ENCODE measurements at places on chromosomes 13 and 19. TPM values are rescaled to one million over a fixed set of nuclear protein-coding genes. Genes with fewer than 3 reads are reported as not detected.
A peak's percentile ranks its signal among the peaks of the same experiment; 100 is the strongest.

- H3K4me1 ChIP-seq: peaks cover 14% of the 10 kb centered on the region
- H3K27me3 ChIP-seq: no peaks in the 10 kb centered on the region
- peak overlapping the region; percentile 21 for H3K4me3 ChIP-seq
These were observed 19.0 kb downstream of the EPS8L1 start for GRCh38 chr19:55094456-55095259.

DNA sequence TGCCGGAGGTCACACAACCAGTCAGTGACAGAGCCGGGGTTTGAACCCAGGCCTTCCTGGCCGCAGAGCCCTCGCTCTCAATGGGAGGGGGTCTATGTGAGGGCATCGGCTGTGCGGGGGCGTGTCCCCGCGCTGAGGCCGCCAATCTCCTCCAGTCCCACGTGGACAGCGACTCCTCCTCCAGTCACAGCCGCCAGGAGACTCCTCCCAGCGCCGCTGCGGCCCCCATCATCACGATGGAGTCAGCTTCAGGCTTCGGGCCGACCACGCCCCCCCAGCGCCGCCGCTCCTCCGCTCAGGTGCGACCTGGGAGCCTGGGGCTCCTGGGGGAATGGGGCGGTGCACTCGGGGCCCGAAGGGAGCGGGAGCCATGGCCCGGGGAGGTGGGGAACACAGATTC is 6.0 kb downstream of the SPRED3 start:
- H3K4me3 ChIP-seq: peak overlapping the region; percentile 58
- peaks cover 49% of the 10 kb centered on the region for H3K27me3 ChIP-seq
- H3K4me1 ChIP-seq: peaks cover 14% of the 10 kb centered on the region

DNA sequence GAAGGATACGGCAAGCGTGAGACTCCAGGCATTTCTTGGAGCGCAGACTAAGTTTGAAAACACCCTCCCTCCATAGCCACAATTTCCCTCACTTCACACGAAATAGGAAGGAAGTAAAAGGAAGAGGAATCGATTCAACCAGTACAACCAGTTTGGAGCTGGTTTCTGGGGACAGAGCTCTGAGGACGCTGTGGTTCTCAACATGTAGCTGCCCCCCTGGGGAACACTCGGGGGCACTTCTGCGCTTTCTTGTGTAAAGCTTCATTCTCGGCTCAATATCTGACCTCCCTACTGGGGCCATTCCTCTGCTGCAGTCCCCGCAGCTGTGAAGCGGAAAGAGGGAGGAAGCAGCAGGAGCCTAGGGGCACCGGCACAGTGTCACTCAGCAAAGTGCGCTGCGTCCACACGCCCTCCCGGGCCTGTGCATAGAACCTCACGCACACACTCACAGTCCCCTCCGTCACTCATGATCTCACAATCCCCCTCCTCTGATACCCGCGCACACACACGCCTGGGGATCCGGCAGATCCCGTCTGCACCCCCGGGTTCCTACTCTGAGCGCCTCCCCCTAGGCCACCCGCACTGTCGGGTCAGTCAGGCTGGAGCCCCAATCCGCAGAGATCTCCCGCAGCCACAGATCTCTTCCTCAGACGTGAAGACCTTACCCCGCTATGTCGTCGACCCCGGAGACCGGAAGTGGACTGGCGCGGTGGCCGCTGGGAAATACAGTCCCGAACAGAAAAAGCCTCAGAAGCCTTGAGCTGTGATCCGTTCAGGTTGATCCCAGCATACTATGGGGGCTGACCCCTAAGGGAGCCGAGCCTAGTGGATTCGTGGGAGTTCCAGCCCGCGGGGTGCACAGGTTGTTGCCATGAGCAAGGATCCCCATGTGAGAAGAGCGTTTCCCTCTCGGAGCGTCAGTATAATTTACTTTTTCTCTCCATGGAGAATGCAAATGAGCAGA is at the start of gene ZNF780A:
Gene ZNF780A (minus strand): TSS at position 703 of the 964 bp plus-strand sequence. CDS start 6,190 bp downstream, outside the sequence.
- DNase-seq: peak; percentile 91
- H3K4me3 ChIP-seq: peak within 1 kb of the TSS; percentile 92
- no peaks in the 10 kb centered on the region for H3K27me3 ChIP-seq
- peaks cover 7% of the 10 kb centered on the region for H3K4me1 ChIP-seq
- H3K27ac ChIP-seq: peak within 1 kb of the TSS; percentile 82

GRCh38 chr19:29815231-29815630 is 3.4 kb downstream of the CCNE1 start:
- no peak for DNase-seq
- no peaks in the 10 kb centered on the region for H3K27me3 ChIP-seq
- no peak overlapping the region for H3K27ac ChIP-seq
- H3K4me1 ChIP-seq: no peaks in the 10 kb centered on the region

- no peak for DNase-seq
- no peaks in the 10 kb centered on the region for H3K27me3 ChIP-seq
- H3K27ac ChIP-seq: no peak overlapping the region
- no peaks in the 10 kb centered on the region for H3K4me1 ChIP-seq
- no peaks in the 10 kb centered on the region for H3K36me3 ChIP-seq
- H3K4me3 ChIP-seq: no peak overlapping the region
These were observed 151.6 kb downstream of the GPC6 start for GRCh38 chr13:93378184-93378583.

GRCh38 chr19:17775245-17775927 is 19.6 kb upstream of the B3GNT3 start:
- H3K27me3 ChIP-seq: no peaks in the 10 kb centered on the region
- H3K36me3 ChIP-seq: no peaks in the 10 kb centered on the region
- no peak overlapping the region for H3K4me3 ChIP-seq

DNA sequence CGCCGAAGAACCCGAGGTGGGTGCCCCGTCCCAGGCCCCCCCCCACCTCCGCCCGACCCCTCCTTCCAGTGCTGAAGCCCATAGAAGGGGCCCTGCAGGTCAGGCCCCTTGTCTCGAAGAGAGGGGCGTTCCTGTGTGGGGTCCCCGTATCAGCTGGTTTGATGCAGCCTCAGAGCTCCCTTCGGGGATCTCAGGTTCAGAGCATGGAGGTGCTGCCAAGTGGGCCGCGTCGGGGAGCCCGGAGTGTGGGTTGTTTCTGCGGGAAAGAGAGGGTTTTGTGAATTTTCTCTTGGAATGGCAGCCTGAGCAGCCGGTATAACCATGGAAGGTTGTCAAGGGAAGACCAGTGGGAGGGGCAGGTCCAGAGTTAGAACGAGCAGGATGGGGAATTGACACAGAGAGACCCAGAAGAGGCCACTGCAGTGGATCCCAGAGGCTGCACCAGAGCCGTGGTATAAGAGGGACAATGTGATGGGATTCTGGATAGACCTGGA is 384 bp downstream of the TRAPPC2B start:
- H3K4me1 ChIP-seq: no peaks in the 10 kb centered on the region
- H3K4me3 ChIP-seq: peak overlapping the region; percentile 72
- peak overlapping the region; percentile 53 for H3K27ac ChIP-seq

DNA sequence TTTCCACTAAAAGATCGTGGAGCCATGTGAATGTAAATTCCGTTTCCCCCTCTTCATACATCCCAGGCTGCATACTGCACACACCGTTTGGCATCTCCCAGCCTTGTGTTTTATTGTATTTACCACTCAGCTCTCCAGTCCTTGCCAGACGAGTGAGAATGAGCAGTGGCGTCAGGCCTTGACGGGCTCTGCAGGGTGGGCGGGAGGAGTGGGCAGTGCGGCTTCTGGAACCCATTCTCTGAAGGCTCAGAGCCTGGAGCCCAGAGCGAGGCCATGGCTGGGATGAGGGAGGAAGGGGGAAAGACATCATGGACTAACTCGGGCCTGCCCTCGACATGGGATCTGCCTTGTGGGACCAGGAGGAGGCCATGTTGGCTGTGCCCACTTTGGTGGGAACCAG is 25.1 kb downstream of the BICRA start:
- H3K36me3 ChIP-seq: no peaks in the 10 kb centered on the region
- no peaks in the 10 kb centered on the region for H3K27me3 ChIP-seq
- H3K4me1 ChIP-seq: peaks cover 8% of the 10 kb centered on the region
- H3K27ac ChIP-seq: peak overlapping the region; percentile 4
- no peak overlapping the region for H3K4me3 ChIP-seq
- no peak for DNase-seq

DNA sequence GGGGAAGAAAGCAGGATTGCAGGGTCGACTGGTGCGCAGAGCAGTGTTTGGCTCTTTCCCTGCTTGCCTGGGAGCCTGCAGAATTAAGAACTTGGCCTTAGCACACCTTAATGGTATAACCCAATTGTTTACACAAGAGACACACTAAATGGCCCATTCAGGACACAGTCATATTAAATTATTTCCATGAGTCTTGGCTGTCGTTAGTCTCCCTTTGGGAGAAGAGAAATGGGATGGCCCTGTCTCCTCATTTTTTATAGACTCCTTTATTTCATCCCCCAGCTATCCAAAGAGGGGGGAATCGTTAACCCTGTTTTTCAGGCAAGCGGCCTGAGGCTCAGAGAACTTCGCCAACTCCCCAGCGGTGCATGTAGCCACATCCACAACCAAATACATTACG is 282.5 kb downstream of the SUCLA2 start:
- no peak overlapping the region for H3K4me3 ChIP-seq
- no peak for DNase-seq
- no peak overlapping the region for H3K27ac ChIP-seq
- no peaks in the 10 kb centered on the region for H3K36me3 ChIP-seq
- H3K4me1 ChIP-seq: no peaks in the 10 kb centered on the region
- no peaks in the 10 kb centered on the region for H3K27me3 ChIP-seq

DNA sequence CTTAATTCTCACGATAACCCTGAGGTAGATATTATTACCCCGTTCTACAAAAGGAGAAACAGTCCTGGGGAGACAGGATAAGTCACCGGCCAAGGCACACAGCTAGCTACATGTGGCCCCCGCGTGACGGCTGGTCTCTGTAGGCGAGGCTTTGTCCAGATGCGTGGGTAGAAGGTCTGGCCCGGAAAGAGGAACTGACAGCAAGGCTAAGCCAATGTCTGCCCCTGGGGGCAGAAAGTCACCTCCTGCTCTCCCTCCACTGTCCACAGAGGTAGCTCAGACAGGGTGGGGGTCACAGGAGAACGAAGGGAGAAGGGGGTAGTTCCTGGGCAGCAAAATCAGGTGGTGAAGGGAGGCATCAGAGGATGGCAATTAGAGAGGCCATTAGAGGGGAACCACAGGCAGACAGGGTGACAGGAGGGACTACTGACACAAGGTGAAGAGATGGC is 1.8 kb downstream of the APOC4 start:
- no peaks in the 10 kb centered on the region for H3K36me3 ChIP-seq
- no peak for DNase-seq
- H3K27me3 ChIP-seq: no peaks in the 10 kb centered on the region
- no peak overlapping the region for H3K27ac ChIP-seq

GRCh38 chr13:26743971-26744370 is 16.6 kb downstream of the GPR12 start:
- peaks cover 15% of the 10 kb centered on the region for H3K27me3 ChIP-seq
- no peak overlapping the region for H3K27ac ChIP-seq
- H3K4me1 ChIP-seq: peaks cover 16% of the 10 kb centered on the region
- peak; percentile 43 for DNase-seq
- no peaks in the 10 kb centered on the region for H3K36me3 ChIP-seq
- H3K4me3 ChIP-seq: no peak overlapping the region

Gene GJB2
- total RNA-seq: not detected

Gene ZNF865
- 12.1 TPM for total RNA-seq

Data from GM23338 (cell line).